ENCODE measurements at places on chromosomes 11 and 22.

- no peak for DNase-seq
These were observed 155.7 kb downstream of the AASDHPPT start for GRCh38 chr11:106233191-106233590.

DNA sequence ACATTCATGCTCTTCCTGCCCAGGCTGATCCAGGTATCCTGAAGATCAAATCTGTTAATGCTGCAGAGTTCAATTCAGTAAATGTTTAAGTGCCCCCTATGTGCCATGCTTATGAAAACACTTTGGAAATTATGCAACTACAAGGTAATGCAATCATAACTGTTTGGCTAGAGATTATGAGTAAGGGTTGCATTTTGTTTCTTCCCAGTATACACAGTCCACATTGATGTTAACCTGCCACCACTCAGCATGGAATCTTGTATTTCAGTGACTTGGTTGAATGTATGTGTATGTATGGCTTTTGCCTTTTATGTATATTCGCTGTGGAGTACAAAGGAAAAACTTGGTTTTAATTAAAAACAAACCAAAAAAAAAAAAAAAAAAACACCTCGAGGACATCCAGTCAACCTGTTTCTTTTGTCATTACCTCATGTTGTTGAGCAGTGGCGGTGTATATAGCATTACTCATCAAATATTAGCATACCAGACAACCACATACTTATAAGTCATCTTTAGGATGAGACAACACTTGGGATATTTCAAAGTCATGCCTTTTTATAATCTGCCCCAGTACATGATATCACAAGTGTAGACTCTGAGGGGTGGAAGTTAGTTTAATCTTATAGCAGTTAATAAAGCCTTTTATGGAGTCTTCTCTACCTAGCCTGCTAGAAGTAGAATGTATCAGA lies 86.1 kb upstream of the HORMAD2 start:
- DNase-seq = no peak

DNA sequence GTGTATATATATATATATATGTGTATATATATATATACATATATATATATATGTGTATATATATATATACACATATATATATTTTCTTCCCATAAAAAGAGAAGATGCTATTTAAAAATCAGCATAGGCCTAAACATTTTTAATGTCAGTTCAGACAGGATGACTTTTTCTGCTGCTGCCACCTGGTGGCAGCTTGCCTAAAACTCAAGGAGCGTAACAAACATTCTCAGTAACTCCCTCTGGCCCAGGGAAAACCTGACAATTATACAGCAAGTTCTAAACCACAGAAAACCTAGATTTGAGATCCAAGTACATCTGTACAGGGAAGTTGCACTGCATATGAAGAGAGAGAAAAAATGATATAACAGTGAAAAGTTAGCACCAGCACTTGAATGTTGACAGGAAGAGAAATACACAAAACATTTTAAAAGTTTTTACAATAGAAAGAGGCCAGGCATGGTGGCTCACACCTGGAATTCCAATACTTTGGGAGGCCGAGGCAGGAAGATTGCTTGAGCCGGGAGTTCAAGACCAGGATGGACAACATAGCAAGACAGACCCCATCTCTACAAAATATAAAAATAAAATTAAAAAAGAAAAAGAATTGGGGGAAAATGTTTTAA lies 16.6 kb downstream of the OR8A1 start:
- no peak for DNase-seq

DNA sequence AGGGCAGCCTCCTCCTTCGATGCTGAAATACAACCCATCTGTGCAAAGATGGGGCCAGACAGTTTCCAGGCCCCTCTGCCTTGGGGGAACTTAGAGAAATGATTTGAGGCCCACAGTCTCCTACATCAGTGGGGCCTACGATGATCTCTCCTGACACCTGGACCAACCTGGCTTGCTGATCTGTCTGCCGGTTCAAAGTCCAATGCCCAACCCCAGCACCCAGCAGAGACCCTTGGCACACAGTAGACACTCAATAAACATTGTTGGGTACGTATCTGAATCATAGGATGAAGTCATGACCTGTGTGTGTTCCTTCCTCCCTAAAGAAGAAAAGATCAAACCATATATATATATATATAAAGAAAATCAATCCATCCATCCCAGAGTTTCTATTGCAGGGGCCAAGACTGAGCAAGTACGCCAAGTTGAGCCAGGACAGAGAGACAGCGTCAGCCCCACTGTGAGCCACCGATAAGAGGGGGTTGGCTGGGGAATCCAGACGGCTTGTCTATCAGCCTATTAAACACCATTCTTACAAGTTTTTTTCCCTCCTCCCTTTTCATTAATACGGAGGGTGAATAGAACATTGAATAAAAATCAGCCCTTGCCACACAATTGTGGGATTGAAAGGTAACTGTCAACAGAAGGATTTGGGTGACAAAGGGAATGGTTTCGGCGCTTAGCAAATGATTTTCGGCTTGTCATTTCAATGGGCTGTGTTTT lies 244.1 kb downstream of the MN1 start:
- no peak for DNase-seq

GRCh38 chr11:36356201-36356600 lies 60.1 kb downstream of the PRR5L start:
- DNase-seq = no peak

DNA sequence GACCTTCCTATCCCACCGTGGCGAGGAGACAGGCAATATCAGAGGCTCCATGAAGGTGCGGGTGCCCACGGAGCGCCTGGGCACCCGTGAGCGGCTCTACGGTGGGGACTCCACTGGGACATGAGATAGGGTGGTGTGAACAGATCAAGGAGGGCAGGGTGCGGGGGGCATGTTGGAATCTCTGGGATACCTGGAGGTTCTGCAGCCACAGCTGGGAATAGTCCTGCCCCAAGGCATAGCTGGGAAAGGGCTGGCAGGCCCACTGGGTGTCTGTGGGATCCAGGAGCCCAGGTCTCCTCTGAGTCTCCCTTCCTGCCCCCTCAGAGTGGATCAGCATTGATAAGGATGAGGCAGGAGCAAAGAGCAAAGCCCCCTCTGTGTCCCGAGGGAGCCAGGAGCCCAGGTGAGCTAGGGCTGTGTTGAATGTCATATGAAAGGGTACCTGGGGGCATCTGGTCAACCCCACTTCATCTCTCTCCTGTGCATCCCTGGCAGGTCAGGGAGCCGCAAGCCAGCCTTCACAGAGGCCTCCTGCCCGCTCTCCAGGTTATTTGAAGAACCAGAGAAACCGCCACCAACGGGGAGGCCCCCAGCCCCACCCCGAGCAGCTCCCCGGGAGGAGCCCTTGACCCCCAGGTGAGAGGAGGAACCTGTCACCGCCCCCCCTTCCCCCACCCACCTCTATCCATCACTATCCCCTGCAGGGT lies 8.5 kb downstream of the PHOX2A start:
- DNase-seq = no peak

DNA sequence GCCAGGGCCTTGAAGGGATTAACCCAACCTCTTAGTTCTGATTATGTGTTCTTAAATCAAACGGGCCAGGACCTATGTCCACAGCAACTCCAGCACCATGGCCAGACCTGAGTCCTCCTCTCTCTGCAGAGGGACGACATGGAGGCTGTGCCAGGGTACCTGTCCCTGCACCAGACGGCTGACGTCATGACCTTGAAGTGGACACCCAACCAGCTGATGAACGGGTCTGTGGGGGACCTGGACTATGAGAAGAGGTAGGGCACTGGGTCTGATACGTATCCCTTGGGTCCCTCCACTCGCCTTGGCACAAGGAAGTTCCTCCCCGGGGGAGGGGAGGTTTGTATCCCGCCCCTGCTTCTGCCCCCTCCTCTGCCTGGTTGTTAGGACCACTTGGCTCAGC lies 53.6 kb downstream of the SGSM1 start:
- DNase-seq = no peak

DNA sequence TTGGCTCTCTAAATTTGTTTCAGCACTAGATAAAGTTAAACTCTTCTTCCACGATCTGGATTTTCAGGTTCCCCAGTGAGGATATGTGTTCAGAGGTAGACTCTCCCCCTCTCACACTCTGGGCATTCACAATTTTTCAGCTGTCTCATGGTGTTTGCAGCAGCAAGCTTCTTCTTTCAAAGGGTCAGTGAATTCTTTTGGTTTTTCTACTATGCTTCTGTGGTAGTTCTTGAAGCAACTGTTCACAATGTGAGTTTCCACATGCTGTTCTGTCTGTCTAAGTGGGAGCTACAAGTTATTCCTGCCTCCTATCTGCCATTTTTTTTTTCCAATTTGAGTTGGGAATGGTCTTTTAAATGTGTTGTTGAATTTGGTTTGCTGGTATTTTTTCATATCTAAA lies 25.4 kb downstream of the CNTF start:
- DNase-seq = no peak

DNA sequence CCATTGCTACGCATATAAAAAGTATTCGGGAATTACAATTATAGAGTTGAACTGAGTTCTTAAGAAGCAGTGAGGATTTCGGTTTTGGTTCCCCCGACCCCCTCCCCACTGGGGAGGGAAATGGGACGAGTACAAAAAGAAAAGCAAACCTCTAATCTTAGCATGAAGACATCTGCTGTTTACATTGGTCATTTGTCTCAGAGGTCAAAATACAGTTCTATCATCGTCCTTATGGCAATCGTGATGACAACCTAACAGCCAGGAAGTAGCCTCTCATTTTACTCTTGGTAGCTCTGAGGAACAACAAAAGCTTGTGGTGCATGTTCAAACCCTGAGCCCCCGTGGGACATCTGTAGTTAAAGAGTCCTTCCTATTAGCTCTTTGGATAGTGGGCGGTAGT lies 3.2 kb upstream of the PRSS23 start:
- no peak for DNase-seq

GRCh38 chr11:43983221-43983810 lies 40.9 kb downstream of the C11orf96 start:
- DNase-seq = no peak

GRCh38 chr11:64810891-64811272 lies 531 bp upstream of the MEN1 start:
- no peak for DNase-seq

GRCh38 chr11:129611661-129612446 lies 203.8 kb upstream of the TMEM45B start:
- DNase-seq = no peak

DNA sequence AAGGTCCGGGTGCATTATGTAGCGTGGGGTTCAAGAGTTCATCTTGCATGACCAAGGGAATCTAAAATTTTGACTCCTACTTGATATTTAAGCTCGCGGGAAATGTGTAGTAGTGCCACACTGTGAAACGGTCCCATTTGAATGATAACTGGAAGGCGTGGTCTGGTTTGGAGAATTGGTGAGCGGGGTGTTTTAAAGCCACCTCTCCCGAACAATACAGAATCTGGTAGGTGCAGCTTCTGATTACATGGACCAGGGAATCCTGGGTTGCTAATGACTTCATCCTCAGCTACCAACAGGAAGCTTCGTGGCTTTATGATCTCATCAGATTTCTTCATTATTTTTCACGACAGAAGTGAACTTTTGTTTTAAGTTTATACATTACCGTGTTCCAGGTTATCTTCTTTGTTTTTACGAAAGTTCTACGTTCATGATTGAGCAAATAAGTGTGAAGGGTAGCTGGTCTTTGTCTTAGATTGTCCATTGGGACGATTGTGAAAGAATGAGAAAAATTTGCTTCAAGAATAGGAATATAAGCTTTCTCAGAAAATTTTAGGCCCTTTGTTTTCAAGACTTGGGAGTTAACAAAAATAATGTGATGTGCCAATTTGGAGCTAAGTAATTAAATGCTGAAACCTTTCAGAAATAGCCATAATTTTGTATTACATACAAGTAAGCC lies 1.7 kb downstream of the QSER1 start:
- no peak for DNase-seq

GRCh38 chr22:25744694-25745093 lies 2.7 kb downstream of the MYO18B start:
- no peak for DNase-seq

- no peak for DNase-seq
These were observed 149.7 kb downstream of the LRRC4C start for GRCh38 chr11:41309716-41310115.

DNA sequence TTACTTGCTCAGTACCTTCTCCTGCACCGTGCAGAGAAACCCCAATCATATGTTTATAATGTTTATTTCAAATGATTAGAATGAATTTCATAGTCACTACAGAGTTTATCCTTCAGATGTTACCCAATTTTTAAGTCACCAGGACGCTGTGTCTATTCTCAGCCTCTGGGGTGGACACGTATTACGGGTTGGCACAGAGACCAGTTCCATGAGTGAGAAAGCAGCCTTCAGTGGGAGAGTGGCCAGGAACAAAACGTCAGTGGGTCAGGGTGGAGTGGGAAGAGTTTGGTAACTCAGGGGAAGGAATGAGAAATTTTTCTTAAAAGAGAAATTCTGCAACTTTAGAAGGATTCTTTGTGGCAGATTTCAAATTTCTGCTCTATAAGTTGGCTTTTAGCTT lies 77.1 kb upstream of the MTMR2 start:
- DNase-seq = no peak

- DNase-seq = no peak
These were observed 58.9 kb downstream of the FBXO7 start for GRCh38 chr22:32533265-32534111.

- no peak for DNase-seq
These were observed 205.4 kb downstream of the DBX1 start for GRCh38 chr11:19954899-19955298.

DNA sequence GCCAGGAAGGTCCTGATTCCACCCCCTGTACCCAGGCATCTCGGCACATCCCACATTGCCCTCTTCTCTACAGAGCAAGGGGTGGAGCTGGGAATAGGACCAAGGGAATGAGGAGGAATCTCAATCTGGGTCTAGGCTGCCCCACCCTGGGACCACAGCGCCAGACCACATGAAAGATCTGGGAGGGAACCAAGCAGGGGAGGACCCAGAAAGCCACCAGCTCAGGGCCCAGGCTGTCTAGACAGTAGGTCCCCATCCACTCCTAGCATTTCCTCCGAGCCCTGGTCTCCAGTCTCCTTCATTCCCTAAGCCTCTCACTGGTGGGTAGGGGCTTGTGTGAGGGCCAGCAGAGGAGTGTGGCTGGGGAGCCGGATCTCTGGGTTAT lies 11.6 kb downstream of the PHLDB1 start:
- DNase-seq = no peak

GRCh38 chr11:313304-313786 lies 495 bp upstream of the IFITM1 start:
- DNase-seq = no peak

- no peak for DNase-seq
These were observed 852 bp downstream of the TRAF6 start for GRCh38 chr11:36509201-36509639.

DNA sequence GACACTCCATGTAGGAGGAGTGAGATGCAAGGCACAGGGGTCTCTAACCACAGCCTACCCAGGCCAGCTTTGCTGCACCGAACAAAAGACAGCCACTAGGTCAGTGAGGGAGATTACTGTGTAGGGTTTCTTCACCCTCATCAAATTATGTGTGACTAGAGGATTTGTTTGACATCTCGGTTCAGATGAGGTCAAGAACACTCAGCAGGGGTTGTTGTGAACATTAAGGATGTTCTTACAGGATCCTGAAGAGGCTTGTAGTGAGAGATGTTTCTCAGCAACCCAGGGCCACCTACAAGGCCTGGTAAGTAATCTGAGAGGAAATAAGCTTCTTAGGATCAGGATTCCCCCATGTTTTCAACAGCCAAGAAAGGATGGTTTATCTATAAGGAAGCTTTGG lies 202.1 kb downstream of the NXPE2 start:
- DNase-seq = no peak

Measured in RWPE2 (cell line).